ENCODE measurements at places on chromosomes 5 and 9.

DNA sequence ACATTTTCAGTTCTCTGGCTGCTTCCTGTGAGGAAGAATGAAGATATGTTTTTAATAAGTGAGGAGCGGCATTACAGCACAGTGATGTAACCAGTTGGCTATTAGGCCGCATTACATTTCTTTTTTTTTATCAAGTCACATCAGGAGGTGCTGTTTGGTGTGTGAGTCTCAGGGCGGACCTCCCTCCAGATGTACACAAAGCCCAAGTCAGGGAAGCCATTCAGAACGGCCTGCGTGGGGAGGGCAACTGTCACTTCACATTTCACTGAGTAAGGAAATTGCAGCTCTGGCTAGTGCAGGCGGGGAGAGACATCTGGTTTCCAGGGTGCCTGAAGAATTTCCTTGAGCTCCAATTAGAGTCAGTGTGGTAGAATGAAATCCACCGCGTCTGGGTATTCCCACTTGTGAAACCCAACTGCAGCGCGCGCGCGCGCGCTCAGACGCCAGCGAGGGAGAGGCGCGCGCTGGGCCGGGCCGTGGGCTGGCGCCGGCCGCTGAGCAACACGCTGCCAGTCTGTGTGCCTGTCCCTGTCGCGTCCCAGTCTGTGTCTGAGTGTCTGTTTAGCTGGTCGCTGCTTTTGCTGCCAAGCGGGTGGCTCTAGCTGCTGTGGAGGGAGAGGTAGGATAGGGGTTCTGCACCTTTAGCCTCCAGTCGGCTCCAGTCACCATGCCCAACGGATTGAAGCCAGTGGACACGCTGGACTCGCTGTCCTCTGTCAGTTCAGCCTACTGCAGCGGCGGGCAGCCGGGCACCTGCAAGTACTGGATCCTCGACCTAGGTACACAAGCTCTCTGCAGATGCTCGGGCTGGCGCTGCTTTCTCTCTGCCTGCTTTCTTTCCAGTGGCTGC is 140.8 kb upstream of the OTULINL start:
- no peak for DNase-seq

DNA sequence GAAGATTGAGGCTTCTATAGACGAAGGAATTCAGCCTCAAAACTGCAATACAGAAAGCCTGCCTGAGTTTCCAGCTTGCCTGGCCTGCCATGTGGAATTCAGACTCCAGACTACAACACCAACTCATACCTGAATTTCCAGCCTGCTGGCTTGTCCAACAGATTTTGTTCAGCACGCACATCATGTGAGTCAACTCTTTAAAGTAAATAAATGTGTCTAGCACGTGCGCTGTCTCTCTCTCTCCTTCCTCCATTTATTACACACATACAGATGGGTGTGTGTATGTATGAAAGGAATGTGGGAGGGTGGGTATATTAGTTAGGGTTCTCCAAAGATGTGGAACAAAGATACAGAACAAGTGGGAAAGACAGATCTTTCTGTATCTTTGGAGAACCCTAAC is 82.4 kb upstream of the TAS2R1 start:
- no peak for DNase-seq

GRCh38 chr9:134526584-134527477 is 114.8 kb upstream of the COL5A1 start:
- no peak for DNase-seq

DNA sequence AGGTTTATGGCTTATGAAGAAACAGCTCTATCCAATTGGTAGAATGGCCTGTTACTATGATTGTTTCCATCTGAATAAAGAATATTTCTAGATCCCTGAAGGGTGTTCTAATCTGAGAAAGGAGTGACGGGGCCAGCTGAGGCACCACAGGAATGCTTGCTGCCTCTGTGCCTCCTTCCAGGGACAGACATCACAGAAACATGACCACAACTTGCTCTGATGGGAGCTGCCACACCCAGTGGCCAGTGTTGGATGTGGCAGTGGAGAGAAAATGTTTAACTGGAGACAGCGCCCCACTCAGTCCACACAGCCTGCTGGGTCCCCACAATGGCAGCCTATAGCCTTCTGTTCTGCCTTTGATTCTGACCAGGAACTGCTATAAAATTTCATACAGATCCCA is 38.6 kb upstream of the TESK1 start:
- DNase-seq, result no peak

- no peak for DNase-seq
Observed at GRCh38 chr5:56409331-56410190, 176.4 kb upstream of the ANKRD55 start.

All from KG1 (cell line).